ENCODE measurements at places on chromosomes 1 and 21. TPM values are rescaled to one million over a fixed set of nuclear protein-coding genes. Genes with fewer than 3 reads are reported as not detected.

The LCE1A gene
- polyA plus RNA-seq, result not detected

The RASSF5 gene
- polyA plus RNA-seq, result 3.2 TPM

The HIPK1 gene
- 20.3 TPM for polyA plus RNA-seq

The CD84 gene
- polyA plus RNA-seq, result not detected

The KIF21B gene
- 53.7 TPM for polyA plus RNA-seq

The KPRP gene
- not detected for polyA plus RNA-seq

The SFT2D2 gene
- polyA plus RNA-seq, result 8.3 TPM

The SLC25A34 gene
- polyA plus RNA-seq, result 5.4 TPM

The ATP1A2 gene
- 0.12 TPM for polyA plus RNA-seq

The HPDL gene
- 0.18 TPM for polyA plus RNA-seq

The RSBN1 gene
- polyA plus RNA-seq, result 33.7 TPM

The ACTL8 gene
- polyA plus RNA-seq, result not detected

The OR2T35 gene
- not detected for polyA plus RNA-seq

The PRRX1 gene
- polyA plus RNA-seq, result 0.10 TPM

The CFAP126 gene
- not detected for polyA plus RNA-seq

The KAZN gene
- 26.4 TPM for polyA plus RNA-seq

The CA6 gene
- not detected for polyA plus RNA-seq

The INKA2 gene
- polyA plus RNA-seq, result 0.77 TPM

The SH2D1B gene
- polyA plus RNA-seq, result not detected

The SLC1A7 gene
- not detected for polyA plus RNA-seq

The DENND2D gene
- polyA plus RNA-seq, result not detected

The SMAP2 gene
- polyA plus RNA-seq, result 46.8 TPM

The L1TD1 gene
- polyA plus RNA-seq, result not detected

The PCAT6 gene
- 1.5 TPM for polyA plus RNA-seq

The IL12RB2 gene
- polyA plus RNA-seq, result not detected

The SLC6A9 gene
- polyA plus RNA-seq, result 1.3 TPM

The PTPN7 gene
- not detected for polyA plus RNA-seq

The GPR37L1 gene
- not detected for polyA plus RNA-seq

The IFI44L gene
- polyA plus RNA-seq, result 0.10 TPM

The LRRC38 gene
- not detected for polyA plus RNA-seq

The MTARC1 gene
- 4.2 TPM for polyA plus RNA-seq

The SRGAP2B gene
- polyA plus RNA-seq, result 15.3 TPM

The S100A3 gene
- not detected for polyA plus RNA-seq

The BEND5 gene
- 64.9 TPM for polyA plus RNA-seq

The GABPB2 gene
- 4.1 TPM for polyA plus RNA-seq

The TMEM61 gene
- polyA plus RNA-seq, result not detected

The GPR25 gene
- not detected for polyA plus RNA-seq

The S100A14 gene
- not detected for polyA plus RNA-seq

The SLC35F3 gene
- polyA plus RNA-seq, result 13.9 TPM

The H6PD gene
- polyA plus RNA-seq, result 4.6 TPM

The BLACAT1 gene
- 6.0 TPM for polyA plus RNA-seq

The AK2 gene
- polyA plus RNA-seq, result 107 TPM

The PADI1 gene
- polyA plus RNA-seq, result 0.44 TPM

The HAO2 gene
- not detected for polyA plus RNA-seq

The MTOR gene
- polyA plus RNA-seq, result 44.9 TPM

The OR14K1 gene
- not detected for polyA plus RNA-seq

The FMOD gene
- not detected for polyA plus RNA-seq

The NPR1 gene
- polyA plus RNA-seq, result 0.18 TPM

The KMO gene
- polyA plus RNA-seq, result 0.72 TPM

The FCER1G gene
- polyA plus RNA-seq, result 3.5 TPM

The CLIC6 gene
- polyA plus RNA-seq, result 0.16 TPM

The LCE1E gene
- polyA plus RNA-seq, result not detected
